GM12864 (cell line): ENCODE measurements at places on chromosomes 12 and 14.

DNA sequence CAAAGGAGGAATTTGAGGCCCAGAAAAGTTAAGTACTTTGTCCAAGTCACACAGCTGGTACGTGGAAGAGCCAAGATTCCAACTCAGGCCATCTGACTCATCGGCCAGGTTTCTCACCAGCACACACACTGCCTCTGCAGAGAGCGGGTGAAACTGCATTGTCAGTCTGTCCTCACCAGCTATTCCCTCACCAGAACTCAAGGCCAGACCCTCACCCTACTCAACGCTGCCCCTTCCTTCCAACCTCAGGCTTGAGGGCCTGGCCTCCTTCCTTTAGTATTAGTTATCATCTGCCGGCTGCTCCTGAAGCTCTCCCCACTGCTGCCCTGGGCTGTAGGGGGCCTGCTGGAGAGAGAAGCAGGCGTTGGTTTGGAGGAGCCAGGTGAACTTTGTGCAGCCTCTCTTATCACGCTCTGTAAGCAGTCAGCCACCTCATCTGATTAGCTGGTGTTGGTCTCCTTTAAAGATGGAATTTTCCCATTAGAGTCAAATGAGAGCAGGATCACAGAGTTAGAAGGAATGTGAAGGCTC, 16.6 kb upstream of the PLEK2 start:
- no peak for DNase-seq

DNA sequence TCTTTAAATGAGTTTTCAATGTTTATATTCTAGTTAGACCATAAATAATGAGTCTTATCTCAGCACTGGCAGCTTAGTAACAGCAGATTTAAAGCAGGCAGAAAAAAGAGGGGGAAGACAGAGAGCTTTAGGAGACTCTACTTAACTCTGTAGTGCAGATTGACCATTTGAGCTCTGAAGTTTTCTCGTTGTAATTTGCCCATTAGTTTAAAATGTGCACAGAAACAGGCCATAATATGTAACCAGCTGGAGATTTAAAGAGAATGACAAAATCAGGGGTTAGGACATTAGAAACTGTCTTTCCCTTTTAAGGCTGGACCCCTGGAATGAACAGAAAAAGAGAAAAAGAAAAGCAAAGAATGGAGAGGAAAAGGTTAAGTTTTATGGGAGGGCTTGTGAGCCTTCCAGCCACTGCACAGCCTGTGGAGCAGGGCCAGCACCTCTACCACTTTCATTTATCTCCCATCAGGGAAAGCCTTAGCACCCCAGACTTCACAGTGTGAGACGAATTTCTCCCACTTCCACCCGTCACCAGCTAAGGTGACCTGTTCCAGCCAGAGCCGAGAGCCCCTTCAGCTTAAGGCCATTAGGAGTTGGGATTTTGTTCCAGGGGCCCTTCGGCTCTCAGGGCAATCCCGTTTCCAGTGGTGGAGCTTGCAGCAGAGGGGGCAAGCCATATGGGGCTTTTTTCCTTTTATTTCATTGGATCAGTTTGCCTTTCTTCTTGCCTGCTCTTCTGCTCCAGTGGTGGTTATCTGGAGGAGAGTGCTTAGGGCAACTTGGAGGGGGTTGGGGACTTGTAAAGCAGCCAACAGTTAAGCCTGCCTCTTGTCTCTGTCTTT, 8.0 kb downstream of the IL22 start:
- no peak for DNase-seq

GRCh38 chr12:122031342-122032216, 9.9 kb downstream of the BCL7A start:
- DNase-seq: no peak

DNA sequence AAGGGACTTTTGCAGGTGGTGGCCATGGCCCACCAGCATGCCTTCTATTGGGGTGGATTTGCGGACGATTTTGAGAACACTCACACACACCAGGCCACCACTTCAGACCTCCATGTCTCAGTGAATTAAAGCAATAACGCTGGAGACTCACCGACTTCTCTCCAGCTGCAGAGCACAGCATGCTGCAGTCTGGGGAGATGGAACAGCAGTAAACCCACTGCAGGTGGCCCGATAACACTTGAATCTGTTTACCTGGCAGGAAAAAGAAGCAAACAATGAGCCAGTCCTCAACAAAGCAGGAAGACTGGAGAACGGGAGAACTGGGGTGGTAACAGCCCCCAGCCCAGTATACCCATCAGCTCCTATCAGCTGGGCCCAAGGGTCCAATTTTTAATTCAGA, 21.6 kb downstream of the RFC5 start:
- DNase-seq: no peak

- peak; percentile 48 for DNase-seq
Measured at GRCh38 chr12:67943141-67943892, 45.9 kb upstream of the IFNG-AS1 start.

DNA sequence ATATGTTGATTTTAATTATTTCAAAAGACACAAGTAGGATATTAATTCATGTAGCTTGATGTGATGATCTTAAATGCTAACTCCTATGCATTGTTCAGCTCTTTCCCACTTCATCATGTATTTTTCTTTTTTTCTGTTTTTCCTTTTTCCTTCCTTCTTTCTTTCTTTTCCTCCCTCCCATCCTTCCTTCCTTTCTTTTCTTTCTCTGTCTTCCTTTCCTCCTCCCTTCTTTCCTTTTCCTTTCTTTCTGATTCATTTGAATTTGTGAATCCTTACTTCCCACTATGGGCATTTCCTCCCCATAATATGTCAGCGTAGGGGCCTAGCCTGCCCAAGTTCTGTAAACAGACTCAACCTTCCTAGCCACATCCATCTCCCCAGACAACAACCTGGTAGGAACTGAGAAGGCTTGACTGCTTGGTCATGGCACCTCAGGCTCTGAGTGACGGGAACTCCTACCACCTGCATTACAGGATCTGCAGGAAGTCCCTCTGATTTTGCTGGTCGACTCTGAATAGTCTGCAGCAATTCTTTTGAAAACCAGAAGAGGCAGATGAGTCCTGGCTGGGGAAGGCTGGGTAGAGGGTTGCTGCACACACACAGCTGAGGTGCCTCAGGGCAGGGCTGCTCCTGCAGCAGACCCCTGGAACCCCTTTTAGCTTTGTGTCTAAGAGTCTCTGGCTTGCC, 33.4 kb upstream of the BHLHE41 start:
- DNase-seq: peak; percentile 55

DNA sequence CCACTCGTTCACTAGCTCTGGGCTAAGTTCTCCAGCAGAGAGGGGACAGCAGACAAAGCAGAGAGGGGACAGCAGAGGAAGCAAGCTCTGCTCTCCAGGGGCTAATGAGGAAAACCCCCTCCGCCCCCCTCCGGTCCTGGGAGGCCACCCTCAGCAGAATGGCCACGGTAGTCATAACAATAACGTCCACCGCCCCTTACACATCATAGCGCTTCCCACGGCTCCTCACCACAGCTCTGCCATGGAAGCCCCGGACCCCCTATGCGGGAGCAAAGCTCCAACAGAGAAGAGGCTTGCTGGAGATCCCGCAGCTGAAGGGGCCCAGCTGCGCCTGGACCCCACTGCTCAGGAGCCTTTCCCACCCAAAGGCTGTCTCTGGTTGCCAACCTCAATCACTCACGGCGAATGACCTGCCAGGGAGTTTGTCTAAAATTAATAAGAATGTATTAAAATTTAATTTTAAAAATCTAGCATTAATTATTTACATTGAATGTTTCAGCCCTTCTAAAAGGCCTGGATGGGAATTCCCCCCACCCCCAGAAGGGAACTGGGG, 17.4 kb downstream of the BEGAIN start:
- no peak for DNase-seq

DNA sequence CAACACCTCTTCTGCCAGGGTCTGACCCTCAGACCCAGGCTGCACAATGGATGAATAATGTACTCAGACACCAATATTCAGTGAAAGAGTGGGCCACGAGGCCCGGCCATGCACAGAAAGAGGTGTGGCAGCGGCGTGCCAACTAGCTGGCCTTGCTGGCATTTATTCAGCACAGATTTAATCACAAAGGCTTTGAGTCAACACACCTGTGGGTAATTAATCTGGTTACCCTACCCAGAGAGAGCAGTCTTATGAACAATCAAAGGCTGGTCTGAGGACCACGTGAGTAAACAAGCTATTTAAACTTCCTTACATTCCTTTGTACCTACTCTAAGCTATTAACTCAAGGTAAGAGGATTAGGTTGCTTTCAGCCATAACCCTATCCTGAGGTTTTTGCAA, 324.8 kb downstream of the C12orf50 start:
- no peak for DNase-seq

DNA sequence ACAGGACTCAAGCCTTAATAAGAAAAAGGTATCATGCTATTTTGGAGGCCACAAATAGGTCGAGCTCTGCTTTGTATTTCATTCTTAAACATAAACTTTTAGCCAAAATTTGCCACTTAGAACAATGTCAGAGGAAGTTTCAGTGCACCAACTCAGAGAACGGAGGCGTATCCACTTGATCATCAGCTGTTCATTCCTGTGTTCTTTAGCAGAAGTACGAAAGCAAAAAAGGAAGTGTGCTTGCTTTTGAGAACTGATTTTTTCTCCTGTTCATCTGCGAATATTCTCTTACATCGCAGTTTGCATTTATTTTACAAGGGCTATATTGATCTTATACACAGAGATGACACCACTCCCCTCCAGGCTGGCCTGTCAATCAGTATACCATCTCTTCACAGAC, 188.6 kb upstream of the SOX5 start:
- DNase-seq: no peak

DNA sequence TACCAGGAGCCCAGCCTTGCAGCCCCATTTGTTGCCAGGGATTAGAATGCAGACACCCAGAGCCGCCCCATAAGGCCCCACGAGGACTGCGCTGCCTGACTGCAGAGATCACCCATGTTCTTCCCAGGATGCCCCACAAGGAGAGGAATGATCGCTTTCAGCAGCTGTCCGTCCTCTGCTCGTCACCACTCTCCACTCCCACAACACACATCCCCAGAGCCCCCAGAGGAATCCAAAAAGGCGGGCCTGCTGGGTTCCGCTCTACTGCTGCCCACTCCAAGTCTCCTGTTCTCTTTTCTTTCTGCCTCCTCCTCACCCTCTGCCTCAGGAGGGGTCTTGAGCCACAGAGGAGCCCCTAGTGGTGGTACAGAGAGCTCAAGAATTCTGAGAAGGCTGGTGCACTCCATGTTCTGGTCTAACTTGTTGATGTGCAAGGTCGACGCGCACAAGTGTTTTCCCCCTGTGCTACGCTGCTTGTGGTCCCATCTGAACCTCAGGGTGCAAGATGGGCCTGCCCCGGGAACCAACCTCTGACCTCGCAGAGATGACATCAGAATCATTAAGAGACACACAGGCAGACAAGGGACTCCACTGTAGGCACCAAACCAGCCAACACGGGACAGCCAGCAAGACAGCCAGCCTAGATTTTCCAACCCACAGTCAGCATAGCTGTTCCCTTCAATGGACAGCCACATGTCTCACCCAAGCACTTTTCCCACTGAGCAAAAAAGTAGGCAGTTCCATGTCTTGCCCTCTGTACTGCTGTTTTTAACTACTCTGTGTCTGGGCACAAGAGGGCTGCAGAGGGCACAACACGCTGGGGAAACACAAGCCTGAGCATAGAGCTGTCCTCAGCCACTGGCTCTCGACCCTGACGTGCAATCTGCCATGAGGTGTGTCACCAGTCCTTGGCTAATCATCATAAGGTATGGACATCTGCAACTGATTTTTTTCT, 29.9 kb downstream of the PXN start:
- no peak for DNase-seq
